Umbilical cord (tissue), 2 donors: ENCODE measurements at places on chromosomes 3 and 15. TPM values are rescaled to one million over a fixed set of nuclear protein-coding genes. Genes with fewer than 3 reads are reported as not detected.

GRCh38 chr3:19945534-19945933 is 1.4 kb upstream of the RAB5A start:
- DNase-seq, result no peak

Gene ZIC1
- 14.2 TPM for total RNA-seq

Gene GABRB3
- total RNA-seq, result 4.8 TPM

DNA sequence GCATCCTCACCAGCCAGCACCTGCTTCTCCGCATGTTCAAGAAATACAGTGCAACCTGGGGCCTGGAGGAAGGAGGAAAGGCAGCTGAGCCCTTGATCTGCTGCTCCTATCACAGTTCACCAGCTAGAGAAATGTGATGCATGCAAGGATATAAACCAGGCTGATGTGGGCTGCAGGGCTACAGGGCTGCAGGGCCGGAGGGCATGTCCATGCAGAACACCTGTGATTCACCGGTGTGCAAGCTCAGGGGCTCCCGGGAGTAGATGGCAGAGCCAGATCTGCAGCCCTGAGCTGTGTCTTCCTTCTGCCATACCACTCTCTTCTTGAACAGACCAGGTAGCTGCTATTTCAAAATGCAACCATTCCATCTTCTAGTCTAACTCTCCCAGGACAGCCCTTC is 84.9 kb downstream of the HMG20A start:
- DNase-seq, result no peak

DNA sequence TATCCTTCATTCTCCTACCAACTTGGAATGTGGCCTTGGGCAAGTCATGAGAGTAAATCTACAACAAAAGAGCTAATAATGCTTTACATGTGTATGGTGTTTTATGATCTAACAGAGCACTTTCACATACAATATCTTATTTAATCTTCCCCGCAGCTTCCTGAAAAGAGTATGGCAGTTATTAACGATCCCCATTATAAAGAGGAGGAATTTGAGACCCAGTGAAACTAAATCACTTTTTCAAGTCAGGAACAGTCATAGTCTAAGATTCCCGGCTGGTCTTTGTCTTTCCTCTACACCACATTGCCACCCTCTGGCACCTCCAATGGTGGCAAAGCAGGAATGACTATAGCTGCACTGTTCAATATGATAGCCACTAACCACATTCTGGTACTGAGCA is 69.7 kb upstream of the CMSS1 start:
- DNase-seq, result no peak

DNA sequence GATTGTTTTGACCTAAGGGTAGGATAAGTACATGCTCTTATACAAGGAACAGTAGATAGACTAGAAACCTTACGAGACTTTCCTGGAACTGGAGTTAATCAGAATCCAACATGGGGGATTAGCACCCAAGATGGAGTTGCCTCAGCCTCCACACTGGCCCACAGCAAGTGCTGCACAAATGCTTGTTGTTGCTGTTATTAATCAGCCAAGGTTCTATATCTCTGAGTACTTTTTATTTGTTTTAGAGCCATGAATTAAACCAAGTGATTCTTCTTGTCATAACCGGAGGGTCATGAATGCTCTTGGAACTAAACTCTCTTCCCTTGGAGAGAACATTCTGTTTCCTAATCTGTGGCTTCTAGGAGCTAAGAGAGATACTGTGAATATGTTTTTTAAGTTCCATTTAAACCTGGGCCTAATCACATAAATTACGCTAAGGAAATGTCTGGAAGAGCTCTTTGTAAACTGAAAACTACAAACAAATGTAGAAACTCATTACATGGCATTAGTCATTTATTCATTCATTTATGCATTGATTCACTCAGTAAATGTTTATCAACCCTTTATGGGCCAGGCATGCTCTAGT is 5.7 kb upstream of the IL16 start:
- DNase-seq, result no peak

Gene GOLGA6L4
- total RNA-seq, result 55.1 TPM

- no peak for DNase-seq
Observed at GRCh38 chr3:53085476-53085875, 39.6 kb upstream of the SFMBT1 start.

Gene FSIP1
- 1.9 TPM for total RNA-seq

Gene XCR1
- total RNA-seq, result 0.24 TPM

DNA sequence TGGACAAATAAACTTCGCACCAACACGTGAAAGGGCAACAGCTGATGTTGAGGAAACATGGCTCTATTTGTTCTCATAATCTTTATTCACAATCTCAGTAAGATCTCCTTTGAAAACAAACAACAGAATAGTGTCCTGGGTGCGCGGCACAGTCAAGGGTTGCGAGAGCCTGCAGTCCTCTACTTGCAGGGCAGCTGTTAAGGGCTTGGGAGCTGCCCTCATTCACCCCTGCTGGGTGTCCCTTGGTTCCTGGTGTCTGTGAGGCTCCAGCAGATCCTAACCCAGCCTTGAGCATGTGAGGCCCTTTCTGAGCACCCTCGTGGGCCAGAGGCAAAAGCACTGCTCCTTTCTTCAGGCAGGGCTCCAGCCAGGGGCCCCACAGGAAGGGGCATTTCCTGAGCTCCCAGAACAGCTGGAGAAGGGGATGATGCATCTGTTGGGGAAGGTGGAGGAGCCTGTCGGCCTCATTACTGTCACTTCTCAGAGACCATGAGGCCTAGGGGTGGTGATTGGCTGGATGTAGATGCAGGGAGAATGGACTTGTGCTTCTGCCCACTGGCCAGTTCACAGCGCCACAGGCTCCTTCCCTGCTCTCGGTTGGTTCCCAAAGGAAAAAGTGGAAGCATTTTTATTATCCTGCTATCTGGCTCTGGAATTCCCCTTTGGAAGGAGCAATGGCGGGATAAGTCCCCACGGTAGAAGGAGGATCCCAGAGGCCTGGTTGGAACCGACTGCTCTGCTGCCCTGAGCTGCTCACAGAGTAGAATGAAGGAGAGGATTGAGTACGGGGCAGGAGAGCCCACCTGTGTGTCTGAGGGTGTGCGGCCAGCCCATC is 51.9 kb upstream of the KLF13 start:
- DNase-seq, result peak; percentile 57
